ENCODE measurements at places on chromosomes 4 and X.

DNA sequence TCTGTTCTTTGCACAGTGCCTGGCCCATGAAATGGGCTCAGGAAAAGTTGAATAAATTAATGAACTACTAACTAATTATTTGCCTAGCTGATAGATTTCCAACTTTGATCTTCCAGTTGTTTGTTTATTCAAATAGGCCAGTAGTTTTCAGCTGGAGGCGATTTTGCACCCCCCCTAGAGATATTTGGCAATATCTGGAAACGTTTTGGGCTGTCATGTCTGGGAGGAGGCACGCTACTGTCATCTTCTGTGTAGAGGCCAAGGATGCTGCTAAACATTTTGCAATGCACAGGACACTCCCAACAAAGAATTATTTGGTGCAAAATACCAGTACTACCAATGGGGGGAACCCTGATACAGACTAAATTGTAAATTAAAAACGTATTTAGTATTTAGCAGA lies 81.9 kb downstream of the VCX2 start:
- no peak for DNase-seq

DNA sequence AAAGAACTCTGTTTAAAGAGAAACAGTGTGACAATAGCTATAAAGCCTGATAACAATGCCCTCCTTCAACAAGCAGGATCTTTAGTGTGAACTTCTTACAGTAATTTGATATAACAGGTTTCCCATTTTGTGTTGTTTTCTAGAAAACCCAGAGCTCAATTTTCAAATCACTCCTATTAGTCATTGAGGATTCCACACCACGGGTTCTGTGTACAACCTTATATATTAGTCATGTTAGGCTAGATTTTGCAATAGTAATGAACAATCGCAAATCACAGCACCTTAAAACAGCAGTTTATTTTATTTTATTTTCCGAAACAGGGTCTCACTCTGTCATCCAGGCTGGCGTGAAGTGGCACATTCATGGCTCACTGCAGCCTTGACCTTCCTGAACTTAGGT lies 1020.9 kb upstream of the INTU start:
- no peak for DNase-seq

DNA sequence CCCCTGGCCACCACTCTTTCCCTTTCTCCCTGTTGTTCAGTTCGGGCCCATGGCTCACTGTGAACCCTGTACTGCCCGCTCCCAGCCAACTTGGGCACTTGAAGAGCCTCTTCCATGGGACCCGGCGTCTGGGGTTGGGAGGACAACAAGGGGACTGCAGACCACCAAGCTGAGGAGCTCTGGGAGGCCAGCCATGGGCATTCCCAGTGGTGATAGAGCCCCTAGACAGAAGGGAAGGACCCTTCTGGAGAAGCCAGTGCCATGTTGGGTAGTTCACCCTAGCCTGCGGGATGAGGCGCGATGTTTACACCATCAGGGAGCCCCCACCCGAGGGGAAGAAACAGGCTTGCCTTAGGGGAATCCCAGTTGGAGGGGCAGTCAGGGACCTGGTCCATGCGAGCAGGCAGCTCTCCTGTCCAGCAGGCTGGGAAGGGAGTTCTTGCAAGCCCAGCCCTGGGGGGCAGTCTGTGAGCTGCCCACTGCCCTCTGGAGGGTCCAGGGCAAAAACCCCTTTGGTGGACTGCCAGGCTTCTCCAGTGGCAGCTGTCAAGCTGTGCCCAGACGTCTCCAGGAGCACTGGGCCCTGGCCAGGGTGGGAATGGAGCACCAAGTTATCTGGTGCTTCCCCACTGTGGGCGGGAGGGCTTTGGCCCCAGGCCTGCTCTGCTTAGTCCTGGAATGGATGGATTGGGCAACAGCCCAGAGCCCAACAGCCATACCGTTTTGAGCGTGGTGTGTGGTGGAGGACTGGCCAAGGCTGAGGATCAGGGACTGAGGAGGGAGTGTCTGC lies 23.7 kb upstream of the UBA1 start:
- no peak for DNase-seq

- DNase-seq = peak; percentile 9
Observed at GRCh38 chrX:129540722-129541184, 694 bp downstream of the OCRL start.

GRCh38 chr4:112253382-112254000 lies 21.9 kb downstream of the AP1AR start:
- no peak for DNase-seq

Measured in activated CD4-positive, alpha-beta memory T cell treated with anti-CD3 and anti-CD28 coated beads for 36 hours (primary cell).